Naive thymus-derived CD4-positive, alpha-beta T cell (primary cell): ENCODE measurements at places on chromosomes 2 and 18.

DNA sequence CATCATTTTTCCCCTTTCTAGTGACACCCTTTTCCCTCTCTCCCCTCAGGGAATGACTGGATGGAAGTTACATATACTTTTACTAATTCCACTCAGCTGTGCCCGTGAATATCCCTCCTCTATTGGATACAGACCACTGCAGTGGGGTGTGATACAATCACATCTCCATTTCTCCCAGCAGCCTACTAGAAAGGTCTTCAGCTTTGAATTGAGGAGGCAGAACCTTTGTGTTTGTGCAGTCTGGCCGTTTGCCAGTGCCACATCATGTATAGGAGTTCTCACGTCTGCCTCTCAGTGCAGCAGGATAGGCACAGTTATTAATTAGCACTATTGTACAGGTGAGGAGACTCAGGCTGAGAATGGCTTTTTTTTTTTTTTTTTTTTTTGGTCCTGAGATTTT lies 16.4 kb downstream of the TNFRSF11A start:
- DNase-seq: no peak

DNA sequence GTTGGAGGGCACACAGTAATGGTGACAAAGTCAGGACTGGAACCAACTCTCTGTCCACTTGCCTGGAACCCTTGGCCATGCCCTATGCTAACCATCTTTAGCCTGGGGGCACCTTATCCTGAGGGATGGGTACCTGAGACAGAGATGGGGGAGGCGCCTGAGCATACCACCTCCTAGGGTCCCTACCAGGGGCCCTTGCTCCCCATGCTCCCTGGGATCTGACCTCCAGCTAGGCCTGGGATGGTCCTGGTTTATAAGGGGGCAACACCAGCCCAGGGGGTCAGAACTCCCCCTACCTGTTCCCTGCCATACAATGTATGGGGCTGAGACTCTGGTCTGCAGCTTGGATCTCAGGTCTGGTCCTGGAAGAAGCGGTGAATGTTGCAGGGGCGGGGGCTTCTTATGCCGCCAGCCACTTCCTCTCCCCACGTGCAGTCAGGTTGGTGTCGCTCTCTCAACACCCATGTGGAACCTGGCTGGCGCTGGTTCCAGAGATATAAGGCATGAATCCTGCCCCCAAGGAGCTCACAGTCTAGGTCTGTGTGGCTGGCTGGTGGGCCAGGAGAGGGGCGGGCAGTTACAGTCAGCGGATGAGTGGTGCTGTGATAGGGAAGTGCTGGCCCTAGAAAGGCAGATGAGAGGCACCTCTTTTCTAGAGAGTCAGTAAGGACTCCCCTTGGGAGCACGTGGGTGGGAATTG lies 3.8 kb upstream of the TOGARAM2 start:
- DNase-seq: no peak

GRCh38 chr18:45567123-45567522 lies 48.2 kb upstream of the SLC14A2 start:
- DNase-seq: no peak

DNA sequence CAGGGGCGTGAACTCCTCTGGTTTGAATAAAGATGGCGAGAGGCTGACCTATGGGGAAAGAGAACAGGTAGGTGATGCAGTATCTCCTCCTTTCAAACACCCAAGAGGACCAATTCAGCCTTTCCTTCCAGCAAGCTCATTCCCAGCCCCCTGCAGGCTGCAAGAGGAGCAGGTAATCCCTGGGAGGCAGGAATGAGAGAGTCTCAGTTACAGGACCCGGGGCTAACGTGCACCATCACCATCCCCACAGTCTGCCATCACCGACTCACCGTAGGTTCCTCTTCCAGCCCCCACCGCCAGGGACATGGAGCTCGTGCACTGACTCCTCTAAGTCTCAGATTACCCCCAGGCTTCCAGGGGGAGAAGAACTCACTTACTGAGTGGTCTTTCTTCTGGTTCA lies 26.7 kb downstream of the XDH start:
- DNase-seq: no peak
